Activated CD8-positive, alpha-beta T cell treated with anti-CD3 and anti-CD28 coated beads, Interleukin-2, amount 10 ng/mL, durations not matched to agents 7 days and 5 days (primary cell): ENCODE measurements at places on chromosomes 16 and 17.

GRCh38 chr16:85491058-85491771 lies 121.9 kb upstream of the GSE1 start:
- DNase-seq, result peak; percentile 52

- no peak for DNase-seq
Observed at GRCh38 chr16:31079342-31079944, 5.2 kb downstream of the ZNF646 start.

GRCh38 chr17:35568561-35568960 lies 7.9 kb upstream of the SLFN14 start:
- DNase-seq, result peak; percentile 41

DNA sequence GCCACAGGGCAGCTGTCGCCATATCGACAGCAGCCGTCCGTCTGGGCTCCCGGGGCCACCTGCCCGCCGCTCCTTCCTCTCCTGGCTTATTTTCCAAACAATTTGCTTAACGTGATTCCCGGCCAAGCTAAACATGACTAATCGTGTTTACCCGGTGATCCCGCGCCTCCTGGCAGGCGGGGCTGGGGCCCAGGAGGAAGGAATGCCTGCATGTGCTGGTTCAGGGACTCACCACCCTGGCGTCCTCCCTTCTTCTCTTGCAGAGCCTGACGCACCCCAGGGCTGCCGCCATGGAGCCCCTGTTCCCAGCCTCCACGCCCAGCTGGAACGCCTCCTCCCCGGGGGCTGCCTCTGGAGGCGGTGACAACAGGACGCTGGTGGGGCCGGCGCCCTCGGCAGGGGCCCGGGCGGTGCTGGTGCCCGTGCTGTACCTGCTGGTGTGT lies 6.1 kb downstream of the SSTR5 start:
- no peak for DNase-seq

DNA sequence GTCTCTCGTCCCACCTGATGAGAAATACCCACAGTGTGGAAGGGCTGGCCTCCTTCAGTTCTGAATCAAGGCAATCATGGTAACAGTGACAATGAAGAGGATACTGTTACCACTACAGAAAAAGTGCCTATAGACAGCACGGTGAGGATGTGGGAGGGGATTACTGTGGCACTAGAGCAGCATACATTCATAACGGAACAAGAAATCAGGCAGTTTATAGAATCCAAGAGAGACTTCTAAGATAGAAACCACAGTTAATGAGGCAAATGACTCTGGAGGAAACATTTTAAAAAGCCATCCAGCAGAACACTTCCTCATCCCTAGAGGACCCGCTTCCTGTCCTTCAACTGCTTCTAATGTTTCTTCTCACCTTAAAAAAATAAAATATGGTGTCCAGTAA lies 2.7 kb downstream of the RUSF1 start:
- DNase-seq, result no peak
